Calu3 (cell line): ENCODE measurements at places on chromosomes 2 and 18. TPM values are rescaled to one million over a fixed set of nuclear protein-coding genes. Genes with fewer than 3 reads are reported as not detected.

- H3K4me1 ChIP-seq, result no peaks in the 10 kb centered on the region
- no peaks in the 10 kb centered on the region for H3K36me3 ChIP-seq
- H3K27ac ChIP-seq, result no peak overlapping the region
- no peak for DNase-seq
Observed at GRCh38 chr2:146806364-146807005, 1038.3 kb upstream of the ACVR2A start.

ZSWIM2 gene
- total RNA-seq, result not detected in 2 replicates

KCNIP3 gene
- 1.1 and 2.1 TPM in 2 replicates for total RNA-seq

GRCh38 chr2:220891405-220891804 lies 680.7 kb downstream of the EPHA4 start:
- DNase-seq, result no peak
- no peak overlapping the region for H3K27ac ChIP-seq
- H3K4me3 ChIP-seq, result no peak overlapping the region
- H3K4me1 ChIP-seq, result no peaks in the 10 kb centered on the region
- no peaks in the 10 kb centered on the region for H3K36me3 ChIP-seq

DNA sequence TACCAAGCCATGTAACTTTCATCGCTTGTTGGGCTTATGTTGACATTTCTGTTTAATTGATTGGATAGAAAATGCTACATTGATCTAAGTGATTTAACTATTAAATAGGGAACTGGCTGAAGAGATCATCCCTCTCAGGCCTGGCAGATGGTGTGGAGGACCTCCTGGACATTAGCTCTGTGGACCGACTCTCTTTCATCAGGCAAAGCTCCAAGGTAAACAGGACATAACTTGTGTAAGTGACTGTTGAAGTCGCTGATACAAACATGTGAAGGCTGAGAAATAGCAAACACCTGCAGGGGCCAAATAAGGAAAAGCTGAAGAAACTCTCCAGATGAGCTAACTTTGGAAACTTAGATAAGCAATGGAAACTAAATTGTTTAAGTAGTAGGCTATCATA lies 68.8 kb downstream of the UNC80 start:
- H3K27me3 ChIP-seq, result no peaks in the 10 kb centered on the region
- H3K4me3 ChIP-seq, result no peak overlapping the region
- no peaks in the 10 kb centered on the region for H3K4me1 ChIP-seq
- no peak overlapping the region for H3K27ac ChIP-seq
- no peaks in the 10 kb centered on the region for H3K36me3 ChIP-seq

- no peaks in the 10 kb centered on the region for H3K27me3 ChIP-seq
- H3K4me3 ChIP-seq, result no peak overlapping the region
- no peak for DNase-seq
- H3K27ac ChIP-seq, result no peak overlapping the region
- H3K36me3 ChIP-seq, result no peaks in the 10 kb centered on the region
Observed at GRCh38 chr2:227370791-227371312, 8.3 kb downstream of the TM4SF20 start.

MYOM1 gene
- total RNA-seq, result 16.5 and 20.4 TPM in 2 replicates

TUBB6 gene
- total RNA-seq, result 25.7 and 34.5 TPM in 2 replicates

GRCh38 chr2:143875295-143876233 lies 644.4 kb downstream of the ZEB2 start:
- peaks cover 10% of the 10 kb centered on the region for H3K4me1 ChIP-seq
- no peak overlapping the region for H3K27ac ChIP-seq

GRCh38 chr2:239075918-239076758 lies 228.3 kb downstream of the TWIST2 start:
- no peaks in the 10 kb centered on the region for H3K4me1 ChIP-seq
- DNase-seq, result no peak
- H3K4me3 ChIP-seq, result no peak overlapping the region
- H3K36me3 ChIP-seq, result peaks cover 11% of the 10 kb centered on the region
- no peaks in the 10 kb centered on the region for H3K27me3 ChIP-seq
- H3K27ac ChIP-seq, result no peak overlapping the region

PDCL3 gene
- total RNA-seq, result 23.0 and 27.8 TPM in 2 replicates

RAPGEF4 gene
- total RNA-seq, result 0.37 and 1.8 TPM in 2 replicates
